NCI-H748 treated with DMSO at 0.1 percent for 48 hours (cell line): ENCODE measurements at places on chromosomes 1 and 21.

- DNase-seq, result no peak
Measured at GRCh38 chr1:77378723-77379535, 97.1 kb downstream of the AK5 start.

GRCh38 chr1:229432905-229433304, 989 bp downstream of the ACTA1 start:
- DNase-seq, result no peak

DNA sequence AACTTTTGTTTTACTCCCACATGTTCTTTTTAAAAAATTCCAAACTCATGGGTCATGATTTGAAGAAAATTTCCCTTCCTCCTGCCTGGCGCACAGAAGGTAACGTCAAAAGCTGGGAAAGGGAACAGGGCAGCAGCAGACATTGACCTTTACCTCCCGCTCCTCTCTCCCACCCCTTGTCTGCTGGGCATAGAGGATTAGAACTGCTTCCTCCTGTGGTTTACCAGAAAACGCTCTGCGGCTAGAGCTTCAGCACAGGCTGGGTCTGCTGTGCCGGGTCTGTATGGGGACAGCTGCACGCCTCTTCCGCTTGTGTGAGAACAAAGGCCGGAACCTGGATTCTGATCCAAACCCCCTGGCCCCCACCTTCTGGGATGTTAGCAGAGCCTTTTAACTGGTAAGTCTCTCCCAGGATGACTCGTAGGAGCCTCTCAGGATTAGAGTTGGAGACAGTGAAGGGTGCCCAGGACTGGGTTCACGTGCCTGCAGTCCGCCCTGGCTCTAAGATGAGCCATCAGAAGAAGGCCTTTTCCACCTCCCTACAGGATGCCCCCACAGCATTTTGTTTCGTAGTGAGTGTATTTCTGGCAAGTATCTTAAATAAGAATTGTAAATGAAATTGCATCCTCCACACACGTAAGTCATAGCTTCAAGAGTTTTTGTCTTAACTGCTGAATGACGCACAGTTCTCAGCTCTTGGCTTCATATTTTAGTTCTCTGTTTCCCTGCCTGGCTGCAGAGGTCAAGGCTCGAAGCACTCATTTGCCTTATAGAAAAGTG, 5.2 kb downstream of the H6PD start:
- DNase-seq, result no peak

DNA sequence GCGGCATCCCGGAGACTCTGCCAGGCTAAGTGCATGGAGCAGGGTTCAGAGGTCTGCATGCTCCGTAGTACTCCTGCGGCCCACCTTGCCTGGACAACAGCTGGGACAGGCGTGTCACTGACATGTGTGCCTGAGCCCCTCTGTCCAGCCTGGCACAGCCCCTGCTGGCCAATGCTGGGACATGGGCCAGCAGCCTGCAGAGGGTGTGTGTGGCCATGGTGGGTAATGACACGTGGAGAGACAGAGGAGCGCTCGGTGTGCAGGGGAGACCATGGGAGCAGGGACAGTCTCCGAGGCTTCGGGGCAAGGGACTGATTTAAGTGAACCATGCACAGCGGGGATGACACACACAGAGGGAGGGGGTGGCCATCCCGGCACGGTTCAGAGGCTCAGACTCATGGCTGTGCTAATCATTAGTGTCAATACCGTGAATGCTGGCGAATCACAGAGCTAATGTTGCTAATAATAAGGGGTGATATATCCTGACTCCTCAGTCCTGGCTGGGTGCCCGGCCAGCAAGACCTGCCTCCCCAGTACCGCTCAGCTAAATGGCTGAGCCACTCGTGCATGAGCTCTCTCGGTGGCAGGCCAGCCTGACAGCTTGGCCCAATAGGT, 41.5 kb downstream of the IGSF21 start:
- DNase-seq, result no peak

DNA sequence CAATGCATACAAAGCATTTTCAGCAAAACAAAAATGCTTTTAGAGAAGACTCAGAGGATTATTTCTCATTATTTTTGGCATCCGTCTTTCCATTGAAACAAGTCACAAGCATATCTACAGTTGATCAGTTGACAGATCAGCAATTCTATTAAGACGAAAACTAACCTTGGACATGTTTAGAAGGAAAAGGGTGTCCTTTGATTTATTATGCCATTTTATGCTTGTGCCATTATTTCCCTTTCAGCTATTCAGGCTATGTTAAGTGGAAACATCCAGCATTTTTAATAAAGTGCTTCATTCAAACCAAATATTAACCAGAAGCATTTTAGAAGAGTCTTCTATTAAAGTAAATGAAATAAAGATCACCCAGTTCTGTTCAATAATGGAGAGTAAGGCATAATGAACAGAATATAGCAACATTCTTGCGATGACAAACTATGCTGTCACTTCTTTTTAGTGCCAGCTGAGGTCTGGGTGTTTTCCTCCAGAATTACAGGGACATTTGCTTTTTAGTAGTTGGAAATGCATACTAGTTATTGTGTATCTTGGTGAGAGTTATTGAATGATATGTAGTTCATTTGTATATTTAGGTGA, 481.4 kb downstream of the PLA2G4A start:
- no peak for DNase-seq

GRCh38 chr1:39165049-39165448, 39.4 kb upstream of the MACF1 start:
- DNase-seq, result no peak

- DNase-seq, result no peak
Measured at GRCh38 chr1:16294219-16295212, 57.5 kb upstream of the CPLANE2 start.

DNA sequence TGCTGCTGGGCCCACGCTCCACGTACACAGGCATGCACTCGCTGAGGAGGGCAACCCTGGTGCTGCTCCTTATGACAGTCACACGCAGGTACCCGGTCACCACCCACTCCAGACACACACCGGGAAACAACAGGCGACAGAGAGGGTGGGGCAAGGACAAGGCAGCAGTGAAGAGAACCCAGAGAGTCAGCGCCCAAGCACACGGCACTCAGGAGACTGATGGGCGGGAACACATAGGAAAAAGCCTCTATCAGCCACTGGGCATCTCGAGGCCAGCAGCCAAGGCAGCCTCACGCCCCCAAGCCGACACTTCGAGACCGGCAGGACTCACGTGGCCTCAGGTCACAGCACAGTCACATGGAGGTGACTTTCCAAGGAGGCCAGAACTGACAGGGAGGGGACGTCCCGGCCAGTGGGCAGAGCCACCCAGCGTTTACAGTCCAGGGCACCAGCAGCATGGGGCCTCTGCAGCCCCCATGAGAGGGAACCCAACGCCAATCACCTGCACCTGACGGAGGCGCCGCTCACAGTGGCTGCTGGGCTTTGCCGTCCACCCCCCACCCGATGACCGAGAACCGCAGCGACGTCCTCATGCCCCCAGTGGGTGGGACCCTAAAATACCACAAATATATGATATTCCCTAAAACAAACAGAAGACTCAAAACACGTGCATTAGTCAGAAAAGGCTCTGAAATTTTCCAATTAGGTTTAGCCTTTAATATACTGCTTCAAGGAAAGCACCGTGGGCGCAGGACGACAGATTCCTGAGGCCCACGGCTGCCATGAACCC, 19.7 kb downstream of the PTTG1IP start:
- no peak for DNase-seq

DNA sequence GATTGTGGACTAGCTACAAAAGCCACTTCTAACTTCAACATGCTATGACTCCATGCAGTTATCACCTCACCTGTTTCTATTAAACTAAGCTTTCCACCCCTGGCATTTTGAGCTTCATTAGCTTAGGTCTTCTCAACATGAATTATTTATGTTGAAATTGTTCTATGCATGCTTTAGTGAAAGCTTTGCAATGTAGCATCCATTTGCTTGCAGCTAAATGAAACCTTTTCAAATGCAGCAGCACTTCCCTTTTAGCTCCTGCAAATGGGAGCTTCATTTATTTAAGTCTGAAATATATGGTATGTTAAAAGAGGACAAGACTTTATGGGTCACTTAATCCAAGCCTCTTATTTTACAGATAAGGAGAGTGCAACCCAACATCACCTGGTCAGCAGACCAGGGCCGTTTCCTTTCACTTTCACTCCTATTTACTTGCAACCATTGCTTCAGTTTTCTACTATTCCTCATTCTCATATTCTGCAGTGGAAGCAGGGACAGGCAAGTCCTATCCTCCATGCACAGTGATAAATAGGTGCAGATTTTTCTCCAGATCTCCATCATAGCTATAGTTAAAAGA, 56.4 kb upstream of the SAMSN1 start:
- no peak for DNase-seq

- DNase-seq, result no peak
Measured at GRCh38 chr1:176791906-176792305, 328.9 kb downstream of the PAPPA2 start.

DNA sequence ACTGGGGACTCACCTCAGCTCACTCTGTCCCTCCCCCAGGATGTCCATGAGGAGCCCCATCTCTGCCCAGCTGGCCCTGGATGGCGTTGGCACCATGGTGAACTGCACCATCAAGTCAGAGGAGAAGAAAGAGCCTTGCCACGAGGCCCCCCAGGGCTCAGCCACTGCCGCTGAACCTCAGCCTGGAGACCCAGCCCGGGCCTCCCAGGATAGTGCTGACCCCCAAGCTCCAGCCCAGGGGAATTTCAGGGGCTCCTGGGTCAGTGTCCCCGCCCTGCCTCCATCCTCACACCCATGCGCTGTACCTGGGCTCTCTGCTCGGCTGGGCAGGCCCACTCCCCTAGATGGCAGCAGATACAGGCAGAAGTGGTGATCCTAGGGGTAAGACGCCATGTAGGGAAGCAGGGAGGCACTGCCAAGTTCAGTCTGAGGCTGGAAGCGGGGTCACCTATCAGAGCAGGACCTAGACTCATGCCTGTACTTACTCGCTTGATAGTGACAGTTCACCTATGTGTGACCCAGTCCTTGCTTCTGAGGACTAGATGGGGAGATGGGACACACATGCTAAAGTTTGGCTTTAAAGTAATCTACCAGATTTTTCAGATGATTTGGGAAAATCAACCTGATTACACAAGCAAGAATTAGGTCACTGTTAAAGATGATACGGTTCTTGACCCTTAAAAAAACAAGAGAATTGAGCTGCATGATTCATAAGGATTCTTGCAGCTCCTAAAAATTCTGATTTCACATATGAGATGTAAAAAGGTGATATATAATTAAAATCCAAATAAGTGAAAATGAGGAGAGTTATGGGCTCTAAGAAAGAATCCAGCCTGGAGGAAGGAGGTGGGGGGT, 38.7 kb downstream of the ETNK2 start:
- no peak for DNase-seq

GRCh38 chr1:84339503-84339902, 38.0 kb downstream of the SAMD13 start:
- no peak for DNase-seq

- peak; percentile 1 for DNase-seq
Measured at GRCh38 chr1:29197590-29197924, 15.9 kb upstream of the SRSF4 start.

DNA sequence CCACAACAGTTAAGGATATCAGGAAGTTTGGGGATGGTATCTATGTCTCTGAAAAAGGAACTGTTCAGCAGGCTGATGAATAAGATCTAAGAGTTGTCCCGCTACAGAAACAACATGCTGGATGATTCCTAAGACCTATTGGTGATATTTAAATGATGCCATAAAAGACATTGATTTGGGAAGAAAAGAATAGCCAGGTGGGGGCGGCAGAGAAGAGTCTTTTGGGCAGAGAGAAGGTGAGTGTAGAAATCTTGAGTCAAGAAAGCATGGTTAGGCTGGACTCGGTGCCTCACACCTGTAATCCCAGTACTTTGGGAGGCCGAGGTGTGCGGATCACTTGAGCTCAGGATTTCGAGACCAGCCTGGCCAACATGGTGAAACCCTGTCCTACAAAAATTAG, 11.8 kb upstream of the TMEM201 start:
- DNase-seq, result no peak

GRCh38 chr1:24866211-24867083, 63.6 kb downstream of the RUNX3 start:
- no peak for DNase-seq

GRCh38 chr1:101632548-101633272, 364.0 kb downstream of the OLFM3 start:
- DNase-seq, result no peak

- DNase-seq, result peak; percentile 54
Measured at GRCh38 chr1:109910123-109910962, at the start of gene CSF1. Gene CSF1 (plus strand): TSS chr1:109910849. CDS start chr1:109911024, 175 bp downstream.

DNA sequence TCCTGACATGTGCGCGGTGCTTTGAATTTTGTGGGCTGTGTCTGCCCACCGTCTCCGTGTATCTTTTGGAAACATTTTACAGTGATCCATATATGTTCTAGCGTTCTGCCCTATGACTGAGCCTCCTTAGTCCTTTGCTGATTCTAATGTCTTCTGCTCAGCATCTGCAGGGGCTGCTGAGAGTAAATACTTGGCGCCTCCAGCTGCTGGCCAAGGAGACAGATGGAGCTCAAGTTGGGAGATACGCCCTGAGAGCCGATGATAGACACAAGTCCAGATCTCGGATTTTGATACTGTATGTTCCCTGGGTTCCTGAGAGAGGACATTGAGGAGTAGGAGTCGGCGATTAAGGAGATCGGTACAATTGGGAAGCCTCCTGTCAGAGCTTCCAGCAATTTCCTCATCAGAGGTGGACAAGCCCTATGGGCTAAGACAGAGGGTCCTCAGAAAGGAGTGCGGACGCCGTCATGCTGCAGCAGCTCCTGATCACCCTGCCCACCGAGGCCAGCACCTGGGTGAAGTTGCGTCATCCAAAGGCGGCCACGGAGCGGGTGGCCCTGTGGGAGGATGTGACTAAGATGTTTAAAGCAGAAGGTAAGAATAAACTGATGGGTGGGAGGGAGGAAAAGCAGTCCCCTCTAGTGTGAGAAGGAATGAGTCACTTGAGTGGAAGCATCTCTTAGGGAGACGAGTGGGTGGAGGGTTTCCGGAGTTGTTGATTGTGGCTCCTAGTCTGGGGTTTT, 390 bp downstream of the ZFP69B start:
- DNase-seq, result peak; percentile 99

DNA sequence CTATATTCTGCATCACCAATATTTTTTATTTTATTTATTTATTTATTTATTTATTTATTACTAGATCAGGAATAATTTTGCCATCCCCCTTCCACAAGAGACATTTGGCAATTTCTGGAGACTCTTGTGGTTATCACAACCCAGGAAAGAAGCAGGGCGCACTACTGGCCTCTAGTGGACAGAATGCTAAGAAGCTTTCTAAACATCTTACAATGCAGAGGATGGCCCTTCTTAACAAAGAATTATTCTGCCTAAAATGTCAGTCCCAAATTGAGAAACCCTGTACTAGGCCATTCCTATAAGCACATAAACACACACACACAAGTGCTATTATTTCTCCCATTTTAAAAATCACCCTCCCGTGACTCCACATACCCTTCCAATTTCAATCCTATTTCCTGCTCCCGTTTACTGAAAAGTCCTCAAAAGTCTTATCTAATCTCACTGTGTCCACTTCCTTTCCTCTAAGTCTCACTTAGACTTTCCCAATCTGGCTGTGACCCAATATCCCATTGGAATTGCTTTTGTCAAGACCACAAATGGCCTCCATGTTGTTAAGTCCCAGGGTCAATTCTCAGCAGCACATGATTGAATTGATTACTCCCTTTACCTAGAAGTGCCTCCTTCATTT, 43.7 kb upstream of the RNF11 start:
- DNase-seq, result peak; percentile 36

GRCh38 chr1:231628207-231628876, 1.8 kb downstream of the DISC1 start:
- no peak for DNase-seq
